ENCODE measurements at places on chromosomes 13 and 19.
A peak's percentile ranks its signal among the peaks of the same experiment; 100 is the strongest.

DNA sequence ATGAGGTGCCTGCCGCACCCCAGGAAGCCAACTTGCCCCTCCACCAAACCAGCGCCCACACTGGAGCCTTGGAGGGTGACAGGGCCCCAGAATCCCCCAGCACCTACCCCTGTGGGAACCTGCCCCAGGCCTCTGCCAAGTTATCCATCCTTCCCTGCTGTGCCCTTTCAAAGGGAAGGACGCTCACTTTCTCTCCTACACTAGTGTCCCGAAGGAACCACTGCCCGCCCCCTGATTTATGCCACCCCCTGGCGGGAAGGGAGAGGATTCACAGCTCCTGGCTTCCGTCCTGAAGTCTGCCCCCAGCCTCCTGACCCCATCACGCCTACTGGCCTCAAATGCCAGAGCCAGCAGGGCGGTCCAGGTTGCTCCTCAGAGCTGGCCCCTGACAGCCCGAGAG lies 1.4 kb downstream of the EVI5L start:
- DNase-seq, result peak; percentile 36

- peak; percentile 49 for DNase-seq
Observed at GRCh38 chr19:9936326-9937000, at the start of gene OLFM2. OLFM2 (minus strand) TSS chr19:9936515; CDS start chr19:9936366, 149 bp downstream.

DNA sequence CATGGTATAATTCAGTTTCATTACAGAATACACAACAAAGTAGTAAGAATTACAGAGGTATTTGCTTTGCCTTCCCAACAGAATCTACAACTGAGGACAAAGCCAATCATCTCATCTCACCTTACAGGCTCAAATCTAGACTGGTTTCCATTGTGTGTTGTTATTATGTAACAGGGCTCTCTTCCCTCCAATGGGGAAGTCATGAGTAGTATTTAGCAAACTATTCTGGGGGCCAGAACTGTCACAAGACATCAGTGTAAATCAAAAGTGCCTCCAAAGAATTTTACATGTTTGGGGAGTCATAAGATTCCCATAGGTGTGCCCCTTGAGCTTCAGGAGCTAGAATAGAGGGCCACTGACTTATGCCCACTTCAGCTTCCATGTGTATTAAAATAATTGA lies 187.0 kb upstream of the EDNRB start:
- no peak for DNase-seq

DNA sequence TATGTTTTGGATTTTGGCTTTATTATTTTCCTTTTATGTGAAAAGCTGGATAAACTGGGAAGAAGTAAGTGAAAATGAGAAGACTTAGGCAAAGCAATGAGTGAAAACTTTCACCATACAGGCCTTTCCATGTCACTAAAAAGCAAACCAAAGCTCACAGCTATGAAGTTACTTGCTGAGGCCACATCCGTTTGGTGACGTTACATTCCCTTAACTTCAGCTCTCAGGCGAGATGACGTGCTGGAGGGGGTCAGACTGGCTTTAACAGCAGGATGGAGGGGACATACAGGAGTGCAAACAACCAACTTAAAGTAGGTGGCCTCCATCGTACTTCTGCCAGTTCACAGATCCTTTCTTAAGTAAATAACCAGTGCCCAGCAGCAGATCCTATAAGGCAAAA lies 522.3 kb downstream of the MYO16 start:
- no peak for DNase-seq

DNA sequence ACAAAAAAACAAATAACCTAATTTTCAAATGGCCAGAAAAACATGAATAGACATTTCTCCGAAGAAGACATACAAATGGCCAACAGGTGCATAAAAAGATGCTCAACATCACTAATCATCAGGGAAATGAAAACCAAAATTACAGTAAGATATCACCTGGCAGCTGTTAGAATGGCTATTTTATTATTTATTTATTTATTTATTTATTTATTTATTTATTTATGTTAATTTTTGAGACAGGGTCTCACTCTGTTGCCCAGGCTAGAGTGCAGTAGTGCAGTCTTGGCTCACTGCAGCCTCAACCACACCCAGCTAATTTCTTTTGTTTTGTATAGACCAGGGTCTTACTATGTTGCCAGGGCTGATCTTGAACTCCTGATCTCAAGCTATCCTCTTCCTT lies 27.1 kb upstream of the LATS2 start:
- DNase-seq, result no peak

DNA sequence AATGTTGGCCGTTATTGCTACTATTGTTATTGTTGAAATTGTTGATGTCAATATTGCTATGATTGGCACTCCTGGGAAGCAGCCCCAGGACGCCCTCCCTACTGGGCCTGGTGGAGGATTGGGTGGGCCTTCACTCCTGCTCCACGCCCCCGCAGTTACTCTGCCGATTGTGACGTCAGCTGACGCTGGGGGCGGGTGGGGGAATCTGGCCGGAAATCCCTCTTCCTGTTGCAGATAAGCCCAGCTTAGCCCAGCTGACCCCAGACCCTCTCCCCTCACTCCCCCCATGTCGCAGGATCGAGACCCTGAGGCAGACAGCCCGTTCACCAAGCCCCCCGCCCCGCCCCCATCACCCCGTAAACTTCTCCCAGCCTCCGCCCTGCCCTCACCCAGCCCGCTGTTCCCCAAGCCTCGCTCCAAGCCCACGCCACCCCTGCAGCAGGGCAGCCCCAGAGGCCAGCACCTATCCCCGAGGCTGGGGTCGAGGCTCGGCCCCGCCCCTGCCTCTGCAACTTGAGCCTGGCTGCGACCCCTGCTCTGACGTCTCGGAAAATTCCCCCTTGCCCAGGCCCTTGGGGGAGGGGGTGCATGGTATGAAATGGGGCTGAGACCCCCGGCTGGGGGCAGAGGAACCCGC lies at the start of gene ETV2:
ETV2 (plus strand) TSS at position 231 of the 637 bp plus-strand sequence. CDS start 716 bp downstream, outside the sequence.
- peak; percentile 23 for DNase-seq

DNA sequence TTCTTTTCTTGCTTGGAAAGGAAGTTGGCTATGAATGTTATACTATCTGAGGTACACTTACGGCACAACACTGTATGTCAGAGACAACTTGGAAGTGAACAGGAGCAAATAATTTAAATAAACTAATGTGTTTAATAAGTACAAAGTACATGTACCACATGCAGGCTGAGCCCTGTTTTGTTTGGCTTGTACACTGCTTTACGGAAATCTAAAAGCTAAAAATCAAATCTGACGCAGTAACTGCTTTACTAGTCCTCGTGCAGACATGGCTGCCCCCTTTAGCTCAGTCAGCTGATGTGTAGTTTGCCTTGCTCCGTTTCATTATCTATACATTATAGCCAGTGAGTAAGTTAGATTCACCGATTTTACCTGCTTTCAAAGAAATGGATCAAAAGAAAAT lies 36.5 kb downstream of the TDRD3 start:
- DNase-seq, result no peak

DNA sequence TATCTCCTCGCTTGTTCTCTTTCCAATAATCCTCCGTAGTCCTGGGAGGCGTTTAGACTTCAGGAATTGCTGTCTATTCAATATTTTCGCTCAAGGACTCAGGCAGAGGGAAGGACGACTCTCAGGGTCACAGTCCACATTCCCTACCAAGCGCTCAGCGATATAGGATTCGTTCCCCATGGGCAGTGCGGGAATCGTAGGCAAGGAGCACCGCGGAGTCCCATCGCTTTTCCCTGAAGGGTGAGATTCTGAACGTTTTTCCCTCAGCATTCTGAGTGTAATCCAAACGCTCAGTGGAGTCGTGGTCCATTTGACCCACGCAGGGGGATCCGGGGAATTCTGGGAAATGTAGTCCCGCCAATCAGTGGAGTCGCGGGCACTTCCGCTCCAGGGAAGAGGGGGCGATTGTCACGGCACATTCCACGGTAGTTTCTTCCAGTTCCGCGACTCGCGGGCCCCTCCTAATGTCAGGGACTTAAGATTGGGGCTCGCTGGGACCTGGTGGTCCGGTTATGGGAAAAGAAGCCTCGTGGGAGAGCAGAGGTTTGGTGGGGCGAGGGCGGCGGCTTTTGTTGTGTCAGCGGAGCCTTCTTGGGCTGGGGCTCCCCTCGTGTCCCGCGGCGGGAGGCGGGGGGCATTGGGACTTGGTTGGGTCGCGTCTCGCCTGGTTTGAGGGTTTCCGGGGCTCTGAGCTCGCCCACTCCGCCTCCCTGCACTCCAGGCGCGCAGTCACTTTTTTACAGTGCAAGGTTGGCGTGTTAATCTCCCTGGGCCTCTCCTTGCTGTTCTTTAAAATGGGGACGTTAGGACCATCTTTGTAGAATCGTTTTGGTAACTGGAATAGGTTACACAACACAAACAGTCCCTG lies at the start of gene ZNF234:
ZNF234 (plus strand) TSS at position 364 of the 868 bp plus-strand sequence. CDS start 3,079 bp downstream, outside the sequence.
- peak; percentile 90 for DNase-seq

- no peak for DNase-seq
Observed at GRCh38 chr13:113651511-113652403, 6.2 kb downstream of the ATP4B start.

- no peak for DNase-seq
Observed at GRCh38 chr13:105552078-105552477, 983.4 kb downstream of the EFNB2 start.

DNA sequence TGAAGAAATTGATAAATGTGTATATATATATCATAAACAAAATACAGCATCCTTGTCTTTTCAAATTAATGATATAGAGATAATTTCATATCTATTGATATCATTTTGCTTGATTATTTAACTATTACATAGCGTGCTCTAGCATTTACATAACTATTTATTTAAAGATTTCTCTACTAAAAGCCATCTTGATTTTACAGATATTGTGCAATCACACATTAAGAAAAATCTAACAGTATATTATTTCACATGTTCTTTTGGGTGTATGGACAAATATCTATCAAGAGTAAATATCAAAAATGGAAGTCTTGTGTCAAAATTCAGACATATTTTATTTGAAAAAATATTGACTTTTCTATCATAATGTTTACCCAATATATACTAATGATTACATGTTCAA lies 966.8 kb downstream of the SLITRK5 start:
- no peak for DNase-seq

DNA sequence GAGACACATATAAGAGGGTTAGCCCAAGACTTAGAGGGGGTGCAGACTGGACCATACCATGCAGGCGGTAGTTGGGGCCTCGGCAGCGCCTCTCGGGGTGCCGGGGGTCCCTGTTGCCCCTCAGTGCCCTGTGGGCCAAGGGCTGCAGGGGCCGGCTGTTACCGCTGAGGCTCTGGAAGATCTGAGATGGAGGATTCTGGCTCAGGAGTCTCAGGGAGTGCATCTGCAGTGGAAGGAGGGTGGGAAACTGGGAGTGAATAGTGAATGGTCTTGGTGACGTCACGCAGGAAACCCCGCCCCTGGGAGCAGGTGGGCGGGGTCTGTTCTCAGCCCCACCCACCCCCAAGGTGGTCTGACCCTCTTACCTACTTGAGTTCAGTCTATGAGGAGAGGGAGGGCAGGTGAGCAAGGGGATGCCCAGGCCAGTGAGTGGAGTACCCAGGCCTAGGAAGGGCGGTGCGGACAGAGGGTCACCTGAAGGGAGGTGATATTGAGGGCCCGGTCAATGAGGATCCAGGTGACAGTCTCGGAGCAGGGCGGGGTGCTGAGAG lies 1.7 kb upstream of the DBP start:
- DNase-seq, result no peak

DNA sequence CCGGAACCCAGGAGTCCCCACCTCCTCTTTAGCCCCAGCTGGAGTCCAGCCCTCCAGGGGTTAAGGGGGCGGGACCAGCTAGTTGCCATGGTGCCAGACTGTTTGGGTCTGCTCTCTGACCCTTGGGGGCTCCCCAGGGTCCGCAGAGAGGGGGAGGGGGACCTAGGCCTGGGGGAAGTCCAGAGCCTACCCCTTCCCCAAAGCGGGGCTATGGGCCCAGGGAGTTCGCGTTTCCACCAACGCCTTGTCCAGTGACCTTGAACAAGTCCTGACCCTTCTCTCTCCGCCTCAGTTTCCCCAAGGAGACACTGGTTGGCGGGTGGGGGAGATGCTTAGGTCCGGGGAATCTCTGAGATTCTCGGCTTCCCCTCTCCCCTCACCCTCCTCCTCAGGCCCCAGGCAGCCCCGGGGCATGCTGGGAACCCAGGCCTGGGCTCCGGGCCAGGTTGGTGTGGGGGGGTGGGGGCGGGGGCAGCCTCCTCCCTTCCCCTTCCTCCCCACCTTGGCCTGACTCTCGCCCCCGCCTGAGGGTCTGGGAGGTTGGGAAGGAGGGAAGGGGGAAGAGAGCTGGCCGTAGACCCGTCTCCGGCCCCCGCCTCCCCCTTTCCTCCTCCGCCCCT lies 2.6 kb upstream of the SPACA6 start:
- DNase-seq, result peak; percentile 83

GRCh38 chr13:107067381-107067780 lies 499.4 kb upstream of the ARGLU1 start:
- DNase-seq, result no peak

- DNase-seq, result no peak
Observed at GRCh38 chr13:46170268-46170667, 11.7 kb downstream of the LCP1 start.

DNA sequence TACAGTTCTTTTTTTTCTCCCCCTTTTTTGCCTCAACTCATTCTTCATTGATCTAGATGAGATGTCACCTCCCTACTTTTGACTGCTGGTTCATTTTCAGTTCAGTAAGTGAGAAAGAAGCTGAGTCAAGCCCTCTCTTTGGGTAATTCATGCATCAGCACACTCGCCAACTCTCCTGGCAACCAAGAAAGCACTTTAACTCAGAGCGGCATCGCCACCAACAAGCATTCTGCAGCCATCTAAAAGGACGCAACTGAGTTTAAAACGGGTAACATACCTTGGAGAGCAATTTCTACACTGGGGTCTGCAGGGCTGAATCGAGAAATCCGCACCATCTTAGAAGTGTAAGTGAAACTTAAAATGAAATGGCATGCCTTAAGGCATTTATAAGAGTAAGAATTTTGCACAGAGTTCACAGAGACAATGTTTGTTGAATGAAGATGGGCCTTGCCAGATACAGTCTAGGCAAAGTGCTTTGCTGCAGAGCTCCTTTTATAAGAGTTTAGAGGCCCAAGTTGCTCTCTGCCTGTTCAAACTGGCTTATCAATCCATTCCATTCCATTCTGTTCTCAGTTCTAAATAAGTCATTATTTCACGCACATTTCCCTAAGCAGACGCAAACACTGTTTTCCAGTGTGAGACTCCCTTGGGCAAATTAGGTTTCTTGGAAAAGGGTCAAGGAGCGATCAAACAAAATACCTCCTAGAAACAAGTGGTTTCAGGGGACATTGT lies 338.0 kb downstream of the ENOX1 start:
- DNase-seq, result no peak

DNA sequence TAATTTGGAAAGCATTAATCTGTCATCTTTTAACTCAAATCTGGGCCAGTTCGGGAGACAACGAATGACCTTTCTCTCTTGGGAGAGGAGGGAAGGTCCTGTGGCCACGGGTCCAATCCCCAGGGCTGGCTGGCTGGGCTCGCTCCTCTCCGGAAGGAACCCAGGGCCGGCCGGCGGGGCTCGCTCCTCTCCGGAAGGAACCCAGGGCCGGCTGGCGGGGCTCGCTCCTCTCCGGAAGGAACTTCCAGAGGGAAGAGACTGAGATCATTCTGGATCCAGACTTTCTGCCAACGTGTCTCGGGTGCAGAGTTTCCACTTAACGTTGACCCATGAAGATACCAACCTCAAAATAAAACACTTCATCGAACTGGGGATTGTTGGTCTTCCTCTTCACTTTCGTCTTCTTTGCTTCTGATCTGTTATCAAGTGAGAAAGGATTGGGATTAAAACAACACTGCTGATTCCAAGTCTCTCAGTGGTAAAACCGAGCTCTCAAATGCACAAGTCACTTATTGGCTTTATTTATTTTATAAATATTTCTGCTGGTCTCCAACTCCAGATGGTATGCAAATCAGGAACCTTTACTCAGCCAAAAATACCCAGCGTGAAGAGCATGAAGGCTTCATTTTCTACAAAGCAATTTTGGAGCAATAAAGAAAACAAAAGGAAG lies 53.3 kb upstream of the C13orf46 start:
- DNase-seq, result peak; percentile 65

GRCh38 chr19:18263324-18264136 lies 10.7 kb downstream of the IQCN start:
- DNase-seq, result no peak

GRCh38 chr19:46959894-46960556 lies 59.6 kb upstream of the NPAS1 start:
- peak; percentile 36 for DNase-seq

All from fibroblast of skin of back (primary cell).